ENCODE measurements at places on chromosomes 5 and 9.

DNA sequence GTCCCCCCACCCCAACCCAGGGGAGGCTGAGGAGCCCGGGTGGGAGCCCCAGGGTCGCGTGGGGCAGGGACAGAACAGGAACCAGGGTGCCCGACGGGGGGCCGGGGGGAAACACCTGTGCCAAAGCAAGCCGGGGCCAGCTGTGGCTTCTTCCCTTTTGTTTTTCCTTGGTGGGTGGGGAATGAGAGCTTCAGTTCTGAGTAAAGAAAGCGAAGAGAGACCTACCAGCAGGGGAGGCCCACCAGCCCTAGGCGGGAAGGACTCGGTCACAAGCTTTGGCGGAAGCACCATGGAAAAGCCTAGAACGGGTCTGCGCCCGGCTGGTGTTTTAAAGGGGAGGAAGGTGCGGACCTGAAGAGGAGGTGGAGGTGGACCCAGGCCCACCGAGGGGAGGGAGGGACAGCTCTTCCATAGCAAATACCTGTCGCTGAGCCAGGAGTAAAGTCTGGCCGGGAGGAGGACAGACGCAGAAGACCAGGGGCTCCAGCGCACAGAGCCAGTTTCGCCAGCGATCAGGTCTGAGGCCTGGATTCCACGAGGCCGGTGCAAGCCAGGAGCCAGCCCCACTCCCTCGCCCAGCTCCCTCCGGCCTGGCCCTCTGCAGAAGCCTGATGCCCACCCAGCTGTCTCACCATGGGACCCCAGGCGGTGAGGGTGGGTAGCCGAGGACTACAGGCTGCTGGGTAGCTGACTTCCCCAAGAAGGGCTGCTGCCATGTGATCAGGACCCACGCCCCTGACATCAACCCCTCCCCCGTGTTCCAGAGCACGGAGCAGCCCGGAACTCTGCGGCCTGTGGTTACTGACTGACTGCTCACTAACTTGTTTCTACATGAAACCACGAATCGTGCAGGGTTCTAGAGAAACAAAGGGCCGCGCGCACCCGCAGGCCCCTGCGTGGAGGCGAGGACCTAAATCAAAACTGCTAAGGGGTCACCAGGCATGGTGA is 849 bp upstream of the MGAT1 start:
- peak; percentile 97 for DNase-seq

- no peak for DNase-seq
Measured at GRCh38 chr5:100165309-100165708, 369.9 kb upstream of the FAM174A start.

- no peak for DNase-seq
Measured at GRCh38 chr9:131370638-131371037, 23.2 kb upstream of the PRRC2B start.

DNA sequence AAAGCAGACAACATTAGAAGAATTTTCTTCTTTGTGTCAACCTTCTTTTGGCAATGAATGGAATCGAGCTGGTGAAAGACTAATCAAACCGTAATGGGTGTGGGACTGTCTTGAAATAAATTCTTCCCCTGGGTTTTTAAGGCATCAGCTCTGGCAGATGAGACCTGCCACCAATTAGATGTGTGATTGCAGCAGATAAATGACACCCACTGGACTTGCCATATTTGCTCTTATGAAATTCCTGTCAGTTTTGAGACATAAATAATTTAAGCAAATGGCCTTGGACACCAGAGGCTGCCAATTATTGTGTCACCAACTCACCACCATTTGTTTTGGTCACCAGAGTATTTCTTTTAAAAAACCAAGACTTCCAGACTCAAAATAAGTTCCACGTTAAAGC is 135.9 kb upstream of the RGMB start:
- no peak for DNase-seq

- no peak for DNase-seq
Measured at GRCh38 chr9:113559834-113560800, 96.6 kb downstream of the RGS3 start.

DNA sequence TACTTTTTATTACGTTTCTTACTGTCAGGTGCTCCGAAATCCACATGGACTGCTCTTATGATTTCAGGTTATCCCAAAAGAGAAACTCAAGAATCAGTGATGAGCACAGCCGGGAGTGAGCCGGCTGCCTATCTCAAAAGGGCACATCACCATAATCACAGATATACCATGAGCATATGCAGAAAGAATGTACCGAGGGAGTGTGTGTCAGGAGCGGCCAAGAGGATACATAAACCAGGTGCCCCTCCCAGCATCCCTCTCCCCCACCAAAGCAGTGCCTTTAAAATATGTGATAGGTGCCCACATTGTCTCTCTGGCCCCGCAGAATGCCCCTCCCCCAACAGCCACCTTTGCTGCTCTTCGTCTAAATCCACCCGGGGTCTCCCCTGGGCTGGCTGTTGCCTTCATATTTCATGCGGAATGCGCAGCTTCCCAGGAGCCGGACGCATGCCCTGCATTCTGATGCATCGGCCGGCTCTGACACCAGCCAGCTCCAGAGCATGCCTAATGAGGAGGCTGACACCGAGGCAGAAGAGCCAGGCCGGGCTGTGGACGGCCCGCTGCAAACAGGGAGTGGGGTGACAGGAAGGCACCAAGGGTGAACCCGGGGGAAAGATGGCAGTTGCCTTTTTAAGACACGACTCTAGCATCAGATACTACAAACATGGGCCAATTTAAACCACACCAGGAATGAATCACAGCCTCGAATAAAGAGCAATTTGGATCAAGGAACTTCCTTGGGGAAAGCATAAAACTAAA is 652.3 kb downstream of the BNC2 start:
- DNase-seq = no peak

DNA sequence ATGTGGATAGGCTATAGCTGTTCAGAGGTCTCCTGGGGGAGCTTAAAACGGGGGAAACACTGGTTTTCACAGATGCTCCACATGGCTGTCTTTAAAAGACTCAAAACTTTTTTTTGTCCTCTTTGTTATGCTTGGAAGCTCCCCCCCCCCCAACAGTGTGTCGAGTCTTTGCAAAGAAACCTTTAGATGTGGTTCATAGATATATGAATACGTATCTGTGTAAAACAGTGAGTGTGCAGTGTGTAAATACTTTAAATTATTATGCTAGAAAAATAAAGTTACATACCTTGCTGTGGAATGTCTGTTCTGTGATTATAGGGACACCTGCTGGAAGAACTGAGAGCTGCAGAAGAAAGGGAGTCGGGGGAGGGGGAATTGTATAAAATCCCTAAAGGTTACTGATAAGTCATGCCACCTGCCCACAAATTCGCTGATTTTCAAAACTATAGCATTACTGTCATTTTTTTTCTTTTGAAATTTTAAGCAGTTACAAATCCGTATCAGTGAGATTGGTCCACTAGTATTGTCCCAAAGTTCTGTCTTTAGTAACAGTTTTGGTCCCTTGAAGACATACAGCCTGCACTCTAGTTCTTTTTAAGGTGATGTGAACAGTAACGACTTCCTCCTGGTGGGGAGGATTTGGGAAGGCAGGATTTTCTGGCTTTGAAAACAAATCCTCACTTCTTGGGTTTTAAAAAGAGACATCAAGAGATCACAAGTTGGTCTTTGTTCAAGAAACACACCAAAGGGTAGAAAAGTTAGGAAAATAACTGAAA is 22.9 kb downstream of the RGMB start:
- peak; percentile 60 for DNase-seq

GRCh38 chr5:135386886-135387628 is 12.0 kb downstream of the MACROH2A1 start:
- DNase-seq = peak; percentile 98

GRCh38 chr5:54547711-54548250 is 30.2 kb downstream of the SNX18 start:
- no peak for DNase-seq

- DNase-seq = peak; percentile 89
Measured at GRCh38 chr9:74777136-74777879, 110.4 kb downstream of the TRPM6 start.
